ENCODE measurements at places on chromosomes 2 and 18.

- DNase-seq = no peak
Measured at GRCh38 chr18:57084331-57085271, 62.3 kb upstream of the BOD1L2 start.

DNA sequence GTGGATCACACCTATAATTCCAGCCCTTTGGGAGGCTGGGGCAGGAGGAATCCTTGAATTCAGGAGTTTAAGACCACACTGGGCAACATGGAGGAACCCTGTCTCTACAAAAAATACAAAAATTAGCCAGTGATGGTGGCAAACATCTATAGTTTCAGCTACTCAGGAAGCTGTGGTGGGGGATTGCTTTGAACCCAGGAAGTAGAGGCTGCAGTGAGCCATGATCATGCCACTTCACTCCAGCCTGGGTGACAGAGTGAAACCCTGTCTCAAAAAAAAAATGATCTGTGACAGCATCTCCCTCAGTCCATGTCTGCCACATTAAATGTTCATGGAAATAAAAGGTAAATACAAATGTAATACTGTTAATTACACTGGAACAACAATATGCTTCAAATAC, 121.4 kb upstream of the COL5A2 start:
- DNase-seq = no peak

- DNase-seq = no peak
Measured at GRCh38 chr2:3128786-3129185, 248.8 kb downstream of the EIPR1 start.

DNA sequence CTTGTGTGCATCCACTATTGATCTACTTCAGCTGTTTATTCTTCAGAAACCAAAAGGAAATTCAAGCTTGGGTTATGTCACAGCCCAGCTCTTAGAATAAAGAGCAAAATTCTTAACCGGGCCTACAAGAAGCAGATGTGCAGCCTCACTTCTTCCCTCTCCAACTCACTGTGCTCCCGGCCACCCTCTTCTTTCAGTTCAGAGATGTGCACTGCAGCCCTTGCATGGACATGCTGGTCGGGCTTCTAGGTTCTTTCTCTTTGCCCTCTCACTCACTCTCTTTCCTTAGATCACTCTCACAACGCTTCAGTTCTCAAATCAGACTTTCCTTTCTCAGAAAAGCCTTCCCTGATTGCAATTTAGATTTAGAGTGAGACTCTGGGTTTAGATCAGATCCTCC, 104.1 kb downstream of the CHN1 start:
- peak; percentile 35 for DNase-seq

- DNase-seq = no peak
Measured at GRCh38 chr2:234290671-234291070, 206.2 kb downstream of the ARL4C start.

DNA sequence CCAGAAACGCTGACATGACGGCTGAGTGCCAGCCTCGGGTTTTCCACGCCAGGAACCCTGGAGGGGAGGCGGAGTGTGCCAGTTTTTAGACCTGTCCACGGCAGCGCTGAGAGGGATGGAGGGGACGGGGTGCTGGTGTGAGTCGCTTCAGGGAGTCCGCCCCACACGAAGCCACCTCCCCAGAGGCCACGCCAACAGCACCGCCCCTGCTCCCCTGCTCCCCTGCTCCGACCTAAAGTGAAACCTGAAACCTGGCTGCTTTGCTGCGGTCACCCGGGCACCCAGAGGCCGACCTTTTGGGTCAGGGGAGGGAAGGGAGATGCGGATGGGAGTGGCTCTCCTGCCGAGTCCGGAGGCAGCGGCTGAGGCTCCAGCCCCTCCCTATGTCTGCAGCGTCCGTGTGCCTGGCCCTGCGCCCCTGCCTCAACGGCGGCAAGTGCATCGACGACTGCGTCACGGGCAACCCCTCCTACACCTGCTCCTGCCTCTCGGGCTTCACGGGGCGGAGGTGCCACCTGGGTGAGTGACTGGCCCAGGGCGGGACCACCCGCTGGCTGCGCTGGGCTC, 38.1 kb downstream of the SNED1 start:
- DNase-seq = no peak

- no peak for DNase-seq
Measured at GRCh38 chr2:102485147-102485785, 12.2 kb downstream of the SLC9A4 start.

All from fibroblast of skin of right quadriceps (primary cell).